ENCODE measurements at places on chromosomes 1 and 21.

- no peak for DNase-seq
These were observed 389.7 kb upstream of the RUNX1 start for GRCh38 chr21:35438643-35439404.

DNA sequence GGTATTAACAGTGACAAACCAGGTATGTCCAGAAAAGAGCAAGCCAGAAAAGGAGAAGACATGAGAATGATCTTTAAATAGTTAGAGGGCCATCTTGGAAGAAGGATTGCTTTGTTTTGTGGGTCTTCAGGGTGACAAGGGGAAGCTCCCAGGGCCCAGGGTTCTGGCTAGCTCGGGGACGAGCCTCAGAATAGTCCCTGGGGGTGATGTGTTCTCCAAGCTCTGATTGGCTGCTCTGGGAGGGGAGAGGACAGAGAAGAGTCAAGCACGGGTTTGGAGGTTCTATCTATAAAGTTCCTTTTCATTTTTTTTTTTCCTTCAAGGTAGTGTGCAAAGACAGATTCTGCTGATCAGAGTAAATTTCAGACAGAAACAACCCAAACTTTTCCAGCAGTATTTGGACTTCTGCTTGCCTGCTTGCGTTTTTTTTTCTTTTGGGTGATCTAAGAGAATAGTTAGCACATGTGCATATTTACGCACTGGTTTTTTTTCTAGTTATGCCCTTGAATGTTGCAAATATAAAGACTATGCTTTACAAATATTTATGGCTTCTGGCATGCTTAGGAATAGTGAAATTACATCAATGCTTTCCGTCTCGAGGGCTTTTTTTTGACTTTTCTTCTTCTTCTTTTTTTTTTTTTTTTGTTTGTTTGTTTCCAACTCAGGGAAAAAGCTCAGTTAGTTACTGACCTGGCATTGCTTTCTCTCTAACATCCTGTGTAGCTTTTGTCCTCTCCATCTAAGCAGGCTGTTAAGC, 59.7 kb downstream of the ROR1 start:
- no peak for DNase-seq

DNA sequence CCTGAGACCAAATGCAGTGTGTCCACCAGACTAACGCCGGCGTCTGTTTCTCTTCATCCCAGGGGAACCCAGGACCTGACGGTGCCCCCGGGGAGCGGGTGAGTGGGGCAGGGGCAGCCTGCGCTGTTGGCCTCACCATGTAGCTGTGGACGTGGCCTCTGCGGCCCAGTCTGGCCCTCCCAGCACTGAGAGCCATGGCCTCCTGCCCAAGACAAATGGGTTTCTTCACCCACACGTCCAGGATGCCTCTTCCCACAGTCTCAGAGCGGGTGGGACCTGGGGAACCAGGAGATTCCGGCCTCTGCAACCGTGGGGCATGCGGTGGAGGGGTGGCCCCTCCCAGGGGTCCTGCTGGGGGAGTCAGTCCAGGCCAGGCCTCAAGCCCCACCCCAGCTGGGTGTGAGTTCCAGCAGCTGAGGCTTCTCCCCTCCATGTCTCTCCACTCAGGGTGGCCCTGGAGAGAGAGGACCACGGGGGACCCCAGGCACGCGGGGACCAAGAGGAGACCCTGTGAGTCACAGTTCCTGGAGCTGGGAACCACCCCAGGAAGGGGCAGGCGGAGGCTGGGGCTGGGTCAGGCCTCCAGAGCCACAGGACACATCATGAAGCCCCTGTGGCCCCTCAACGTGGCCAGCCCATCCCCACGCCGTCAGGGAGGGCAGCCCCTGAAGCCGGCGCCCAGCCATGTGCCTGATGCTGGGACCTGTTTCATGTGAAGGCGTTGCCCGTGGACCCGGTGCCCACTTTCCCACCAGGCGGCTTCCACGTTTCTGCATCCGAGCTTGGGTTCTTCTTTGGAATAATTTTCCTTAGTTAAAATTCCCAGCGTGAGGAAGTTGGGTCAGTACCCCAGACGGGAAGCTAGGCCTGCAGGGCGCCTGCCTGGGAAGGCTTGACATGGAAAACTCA, 11.0 kb downstream of the COL6A1 start:
- no peak for DNase-seq

- no peak for DNase-seq
These were observed 86.0 kb downstream of the CCDC185 start for GRCh38 chr1:223479261-223479660.

DNA sequence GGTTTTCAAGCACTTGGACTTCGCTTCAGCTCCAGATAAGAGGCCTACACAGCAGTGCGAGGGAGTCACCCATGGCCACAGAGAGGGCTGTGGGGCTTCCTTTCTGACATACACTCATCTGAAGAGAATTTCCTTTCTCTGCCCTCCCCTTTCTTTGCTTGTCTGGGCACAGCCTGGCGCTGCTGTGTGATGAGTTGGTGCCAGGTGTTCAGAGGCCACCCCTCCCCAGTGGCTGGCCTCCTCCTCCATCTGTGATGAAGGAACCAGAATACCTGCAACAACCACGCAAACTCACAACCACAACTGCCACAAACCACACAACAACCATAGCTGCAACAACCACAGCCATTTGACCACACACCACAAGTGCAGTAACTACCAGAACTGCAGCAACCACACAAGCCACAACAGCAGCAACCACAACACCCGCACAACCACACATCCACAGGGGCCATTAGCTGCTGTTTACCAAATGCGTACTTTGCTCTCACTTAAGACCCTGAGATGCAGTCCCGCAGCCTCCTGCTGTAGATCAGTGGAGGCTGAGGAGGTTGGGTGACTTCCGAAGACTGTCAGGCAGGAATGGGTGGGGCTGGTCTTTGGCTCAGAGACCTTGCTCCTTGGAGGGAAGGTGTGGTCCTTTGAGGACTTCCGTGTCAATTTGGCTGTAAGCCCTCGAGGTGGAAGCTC, 71.1 kb downstream of the IER5 start:
- DNase-seq = no peak

GRCh38 chr21:16071761-16072160, 342.0 kb downstream of the USP25 start:
- DNase-seq = no peak

DNA sequence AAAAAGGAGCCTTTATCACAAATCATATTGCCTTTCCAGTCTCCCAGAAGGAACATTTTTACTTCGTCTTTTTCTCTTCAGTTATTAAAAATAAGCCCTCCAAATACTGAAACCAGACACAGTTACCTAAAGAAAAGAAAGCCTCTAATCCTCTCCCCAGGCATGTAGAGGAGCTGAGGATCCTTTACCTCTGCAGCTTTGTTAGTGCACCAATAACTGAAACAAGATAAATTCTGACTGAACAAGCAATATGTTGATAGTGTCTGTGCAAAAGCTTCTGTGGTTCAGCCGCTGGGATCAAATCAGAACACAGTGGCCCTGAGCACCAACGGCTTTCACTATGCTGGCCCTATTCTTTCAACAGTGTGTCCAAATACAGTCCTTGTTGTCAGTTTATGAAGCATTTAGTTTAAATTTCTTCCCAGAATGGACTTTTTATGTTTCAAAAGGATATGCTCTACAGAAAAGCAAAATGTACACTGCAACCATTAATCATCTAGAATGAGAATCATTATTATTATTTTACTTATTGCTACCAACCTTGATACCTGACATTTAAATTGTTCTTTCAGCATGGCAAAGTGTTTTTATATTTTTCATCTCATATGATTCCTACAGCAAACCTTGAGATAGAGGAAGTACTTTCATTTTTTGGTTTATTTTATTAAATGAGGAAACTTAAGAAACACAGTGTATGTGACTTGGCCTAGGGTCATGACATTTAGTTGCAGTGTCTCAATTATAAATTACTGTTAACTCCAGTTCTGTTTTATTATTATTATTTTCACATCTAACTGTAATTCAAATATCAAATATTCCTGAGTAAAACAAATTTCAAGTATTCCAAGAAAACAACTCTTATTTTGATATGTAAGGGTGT, 217.9 kb downstream of the NEGR1 start:
- DNase-seq = no peak

DNA sequence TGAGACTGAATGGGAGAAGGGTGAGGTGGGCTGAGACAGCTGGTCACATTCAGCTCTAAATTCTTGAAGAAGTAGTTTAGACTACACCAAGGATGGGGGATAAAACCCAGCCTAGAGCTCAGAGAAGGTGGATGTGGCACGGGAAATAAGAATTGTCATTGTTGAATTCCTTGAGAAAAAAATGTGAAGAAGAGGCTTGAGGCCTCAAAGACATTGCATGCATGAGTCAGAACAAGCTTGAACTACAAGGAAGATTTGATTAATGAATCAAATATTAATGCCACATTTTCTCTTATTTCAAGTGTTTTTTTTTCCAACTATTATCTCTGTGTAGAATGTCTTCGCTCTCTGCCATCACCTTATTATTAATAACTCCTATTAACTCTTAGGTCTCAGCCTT, 58.9 kb downstream of the MAP3K7CL start:
- DNase-seq = no peak

DNA sequence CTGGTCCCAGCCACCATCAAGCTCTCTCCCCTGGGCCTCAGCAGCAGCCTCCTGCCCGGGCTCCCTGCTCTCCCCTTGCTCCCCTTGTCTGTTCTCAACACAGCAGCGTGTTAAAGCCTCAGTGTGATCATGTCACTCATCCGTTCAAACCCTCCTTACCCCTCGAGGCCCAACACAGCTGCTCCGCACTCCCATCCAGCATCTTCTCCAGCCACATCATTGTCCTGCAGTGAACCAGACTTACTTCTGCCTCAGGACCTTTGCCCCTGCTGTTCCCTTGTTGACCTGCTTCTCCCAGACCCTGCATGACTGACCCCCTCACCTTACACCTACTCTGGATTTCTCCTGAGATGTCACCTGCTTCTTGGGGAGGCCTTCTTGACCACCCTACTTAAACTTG, 13.3 kb downstream of the CDK18 start:
- DNase-seq = no peak

GRCh38 chr21:36704281-36704957, 5.5 kb downstream of the SIM2 start:
- no peak for DNase-seq

- DNase-seq = no peak
These were observed 69.0 kb downstream of the PGBD5 start for GRCh38 chr1:230356869-230357794.
